Hippocampal formation (tissue), 2 donors: ENCODE measurements at places on chromosomes 16 and 17.

GRCh38 chr17:44209786-44210341 is 9.6 kb downstream of the UBTF start:
- DNase-seq: no peak

DNA sequence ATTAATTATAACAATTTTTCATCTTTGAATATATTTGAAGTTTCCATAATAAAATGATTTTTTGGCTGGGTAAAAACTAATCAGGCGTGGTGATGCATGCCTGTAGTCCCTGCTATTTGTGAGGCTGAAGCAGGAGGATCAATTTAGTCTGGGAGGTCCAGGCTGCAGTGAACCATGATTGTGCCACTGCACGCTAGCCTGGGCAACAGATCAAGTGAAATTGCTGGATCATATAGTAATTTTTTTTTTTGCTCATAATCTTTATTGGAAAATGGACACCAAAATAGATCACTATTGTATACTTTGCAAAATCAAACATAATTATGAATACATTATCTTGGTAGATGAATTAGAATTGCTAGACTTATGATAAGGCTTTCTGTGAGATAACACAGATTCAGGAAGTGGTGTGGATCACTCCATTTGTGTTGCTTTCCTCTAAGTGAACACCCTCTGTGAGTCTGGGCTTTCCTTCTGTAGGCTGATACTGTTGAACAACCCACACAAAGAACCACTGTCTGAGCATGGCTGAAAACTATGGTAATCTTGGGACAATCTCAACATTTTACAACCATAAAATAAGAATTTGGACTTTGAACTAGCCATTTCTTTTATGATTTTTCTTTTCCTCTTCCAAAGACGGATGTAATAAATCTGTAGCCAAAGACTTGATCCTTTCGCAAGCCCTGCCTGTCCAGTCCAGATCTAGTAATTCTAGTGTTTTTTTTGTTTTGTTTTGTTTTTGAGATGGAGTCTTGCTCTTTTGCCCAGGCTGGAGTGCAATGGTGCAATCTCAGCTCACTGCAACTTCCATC is 5.6 kb upstream of the ST3GAL2 start:
- no peak for DNase-seq

DNA sequence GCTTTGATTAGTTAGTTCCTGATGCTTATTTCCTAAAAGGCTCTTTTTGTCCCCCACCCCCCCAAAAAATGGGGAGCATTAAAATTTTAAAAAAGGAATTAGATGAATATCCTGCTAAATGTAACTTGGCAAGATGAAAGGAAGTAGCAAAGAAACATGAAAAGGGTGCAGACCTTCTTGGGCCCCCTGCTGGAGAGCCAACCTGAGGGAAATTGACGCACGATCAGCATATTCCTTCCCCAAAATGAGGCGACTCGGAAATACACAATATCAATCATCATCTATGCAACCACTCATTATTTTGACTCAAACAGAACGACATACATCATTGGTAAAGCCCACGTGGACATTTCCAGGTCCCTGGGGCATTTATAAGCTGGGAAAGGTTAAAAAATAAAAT is 59.7 kb downstream of the GRIN2A start:
- no peak for DNase-seq

DNA sequence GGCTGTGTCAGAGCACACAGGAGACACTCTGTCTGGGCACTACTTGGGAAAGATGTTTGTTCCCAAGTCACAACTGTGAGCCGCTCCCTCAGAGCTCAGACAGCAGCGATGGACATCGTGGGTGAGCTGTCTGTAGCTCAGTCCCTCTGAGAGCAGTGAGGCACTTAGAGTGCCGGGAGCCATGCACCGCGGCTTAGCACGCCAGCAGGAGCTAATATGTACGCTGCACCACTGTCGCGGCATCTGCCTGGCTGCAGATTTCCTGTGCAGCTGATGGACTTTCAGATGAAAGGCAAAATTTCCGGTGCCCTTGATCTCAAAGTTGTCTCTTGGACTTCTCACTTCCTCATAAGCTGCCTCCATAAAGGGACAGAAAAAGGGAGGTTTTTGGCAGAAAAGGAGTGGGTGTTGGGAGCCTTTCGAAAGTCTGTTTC is 92.8 kb upstream of the ZNF469 start:
- DNase-seq: no peak

DNA sequence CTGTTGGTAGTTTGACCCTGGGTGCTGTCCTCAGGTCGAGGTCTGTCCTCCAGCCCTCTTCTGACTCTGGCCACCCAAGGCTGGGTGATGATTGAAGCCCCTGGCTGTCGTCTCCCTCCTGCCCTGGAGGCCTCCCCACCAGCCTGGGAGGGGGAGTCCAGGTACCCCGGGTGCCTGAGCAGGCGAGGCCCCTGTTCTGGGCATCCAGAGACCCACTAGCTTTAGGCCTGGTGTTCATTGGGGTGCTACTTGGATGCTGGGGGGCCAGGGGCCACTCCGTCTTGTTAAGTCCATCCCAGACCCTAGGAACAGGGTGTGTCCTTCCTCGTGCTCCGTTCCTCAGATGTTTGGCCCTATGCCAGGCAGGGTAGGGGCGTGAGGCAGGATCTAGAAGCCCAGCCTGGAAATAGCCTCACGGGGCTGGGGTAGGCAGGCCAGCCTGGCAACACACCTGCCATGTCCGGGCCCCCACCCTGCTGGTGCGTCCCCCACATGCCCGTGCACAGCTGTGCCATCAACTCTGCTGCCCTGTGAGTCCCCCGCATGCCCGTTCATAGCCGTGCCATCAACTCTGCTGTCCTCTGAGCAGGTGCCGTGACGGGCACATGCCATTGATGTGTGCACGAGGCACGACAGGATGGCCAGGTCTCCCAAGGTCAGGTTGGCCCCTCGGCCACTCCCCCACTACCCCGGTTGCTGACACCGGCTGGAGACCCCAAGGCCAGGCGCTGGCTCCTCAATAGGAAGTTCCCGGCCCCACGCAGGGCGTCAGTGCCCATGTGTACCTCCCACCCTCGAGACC is 36.9 kb downstream of the GINS2 start:
- DNase-seq: no peak

DNA sequence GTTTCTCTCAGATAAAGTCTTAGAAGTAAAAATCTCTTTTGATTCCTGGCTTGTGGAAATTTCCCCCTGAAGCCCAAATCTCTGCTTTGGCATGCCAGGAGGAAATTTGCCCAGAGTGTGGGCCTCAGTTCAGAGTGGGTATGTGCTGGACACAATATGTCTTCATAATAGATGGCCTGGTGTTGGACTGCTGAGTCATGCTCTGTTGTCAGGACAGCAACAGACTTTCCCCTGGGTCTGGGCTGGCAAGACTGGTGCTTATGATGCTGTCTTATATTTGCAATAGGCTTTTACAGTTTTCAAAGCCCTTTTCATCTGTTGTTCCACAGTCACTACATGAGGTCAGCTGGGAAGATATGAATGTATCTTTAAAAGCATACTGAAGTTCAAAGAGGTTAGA is 57.0 kb downstream of the SHISA9 start:
- DNase-seq: no peak

GRCh38 chr17:48791128-48792032 is 25.6 kb downstream of the TTLL6 start:
- DNase-seq: peak; percentile 32

DNA sequence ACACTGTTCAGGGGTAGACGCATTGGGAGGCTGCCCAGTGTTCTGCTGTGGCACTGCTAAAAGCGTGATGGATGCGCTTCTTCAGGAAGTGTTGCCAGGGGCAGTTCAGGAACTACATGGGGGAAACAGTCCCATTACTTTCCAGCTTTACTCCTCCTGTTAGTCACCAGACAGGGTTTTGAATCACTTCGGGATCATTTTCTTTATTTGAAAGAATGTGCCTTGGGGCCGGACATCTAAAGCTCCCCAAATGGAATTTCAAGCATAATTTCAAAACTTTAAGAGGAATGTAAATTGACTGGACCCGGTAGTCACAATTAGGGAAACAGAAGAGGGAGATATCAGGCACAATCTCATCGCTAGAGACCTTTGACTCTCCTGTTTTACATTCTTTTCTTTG is 1.3 kb upstream of the KRTAP2-1 start:
- no peak for DNase-seq

GRCh38 chr17:37828651-37829124 is 83.8 kb upstream of the HNF1B start:
- DNase-seq: no peak

GRCh38 chr16:79069121-79069520 is 531.4 kb downstream of the MAF start:
- no peak for DNase-seq

DNA sequence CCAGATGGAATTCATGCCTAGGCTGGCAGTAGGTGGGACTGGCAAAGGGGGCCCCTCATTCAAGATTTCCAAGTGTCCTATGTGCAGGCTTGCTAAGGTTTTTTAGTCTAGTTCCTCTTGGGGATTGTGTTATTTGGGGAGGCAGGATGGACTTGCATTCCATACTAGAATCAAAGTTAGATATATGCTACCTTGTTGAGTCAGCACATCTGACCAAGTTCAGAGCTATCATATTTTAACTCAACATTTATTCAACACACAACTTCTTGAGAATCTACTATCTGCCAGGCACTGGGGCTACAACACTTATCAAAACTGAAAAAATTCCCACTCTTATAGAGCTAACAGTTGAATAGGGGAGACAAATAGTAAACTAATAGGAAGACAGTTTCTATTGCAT is 6.7 kb downstream of the GP2 start:
- no peak for DNase-seq

DNA sequence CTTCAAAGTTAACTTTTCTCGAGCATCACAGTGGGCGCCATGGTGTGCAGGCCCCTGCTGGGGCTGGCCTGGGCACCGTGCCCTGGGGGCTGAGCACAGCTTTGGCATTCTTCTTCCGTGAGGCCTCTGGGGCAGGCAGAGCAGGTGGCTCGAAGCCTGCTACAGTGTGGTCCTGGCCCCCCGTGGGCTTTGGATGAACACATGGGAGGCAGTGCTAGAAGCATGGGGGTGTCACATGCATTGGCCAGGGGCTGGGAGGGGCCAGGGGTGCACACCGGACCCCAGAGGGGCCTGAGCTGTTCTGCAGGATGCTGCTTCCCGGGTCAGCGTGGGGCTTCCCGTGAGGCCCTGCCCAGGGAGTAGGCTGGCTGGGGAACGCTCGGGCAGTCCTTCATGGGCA is 12.1 kb upstream of the C16orf74 start:
- DNase-seq: no peak

DNA sequence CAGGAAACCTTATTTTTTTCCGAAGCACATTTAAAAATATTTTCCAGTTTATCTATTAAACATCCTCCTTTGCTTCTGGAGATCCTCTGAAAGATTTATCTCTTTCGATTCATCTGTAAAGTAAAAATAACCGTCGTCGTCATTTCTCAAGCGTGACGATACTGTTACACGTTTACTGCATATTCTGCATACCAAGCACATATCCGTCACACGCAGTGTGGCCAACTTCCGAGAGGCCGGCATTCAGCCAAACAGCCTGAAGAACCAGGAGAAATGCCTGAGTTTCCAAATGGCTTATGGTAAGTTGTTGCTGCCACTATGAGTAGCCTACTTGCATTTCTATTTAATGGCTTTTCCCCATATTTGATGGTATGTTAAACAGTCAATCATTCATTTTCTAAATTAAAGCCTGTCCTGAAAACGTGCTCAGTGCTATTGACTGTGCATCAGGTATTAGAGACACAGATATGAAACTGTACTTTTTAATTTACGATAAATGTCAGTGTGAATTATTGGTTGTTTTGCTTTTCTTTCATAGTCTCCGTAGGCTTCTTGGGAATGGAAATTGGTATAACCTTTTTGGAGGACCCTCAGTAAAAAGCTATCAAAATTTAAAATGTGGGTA is 275.7 kb downstream of the WWOX start:
- no peak for DNase-seq

DNA sequence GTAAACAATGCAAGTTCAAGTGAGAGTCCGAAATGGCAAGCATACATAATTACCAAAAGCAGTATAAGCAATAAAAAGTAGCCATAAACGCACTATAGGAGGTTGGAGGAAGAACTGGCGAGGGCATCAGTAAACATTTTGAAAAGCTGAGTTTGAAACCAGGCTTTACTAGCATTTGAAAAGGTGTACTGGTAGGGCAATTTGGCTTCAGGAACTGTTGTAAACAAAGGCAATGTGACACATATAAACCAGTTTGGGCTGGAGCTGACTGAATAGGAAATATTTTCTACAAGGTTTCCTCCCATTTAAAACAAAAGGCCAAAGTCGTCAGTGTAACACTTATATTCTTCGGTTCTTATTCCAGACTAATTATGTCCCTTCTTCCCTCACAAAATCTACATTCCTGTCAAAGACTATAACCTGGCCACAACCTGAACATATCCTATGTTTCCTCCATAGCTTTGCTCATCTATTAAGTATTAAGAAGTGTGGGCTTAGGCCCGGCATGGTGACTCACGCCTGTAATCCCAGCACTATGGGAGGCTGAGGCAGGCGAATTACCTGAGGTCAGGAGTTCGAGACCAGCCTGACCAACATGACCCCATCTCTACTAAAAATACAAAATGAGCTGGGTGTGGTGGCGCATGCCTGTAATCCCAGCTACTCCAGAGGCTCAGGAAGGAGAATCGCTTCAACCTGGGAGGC is 7.8 kb downstream of the CBX1 start:
- DNase-seq: no peak

DNA sequence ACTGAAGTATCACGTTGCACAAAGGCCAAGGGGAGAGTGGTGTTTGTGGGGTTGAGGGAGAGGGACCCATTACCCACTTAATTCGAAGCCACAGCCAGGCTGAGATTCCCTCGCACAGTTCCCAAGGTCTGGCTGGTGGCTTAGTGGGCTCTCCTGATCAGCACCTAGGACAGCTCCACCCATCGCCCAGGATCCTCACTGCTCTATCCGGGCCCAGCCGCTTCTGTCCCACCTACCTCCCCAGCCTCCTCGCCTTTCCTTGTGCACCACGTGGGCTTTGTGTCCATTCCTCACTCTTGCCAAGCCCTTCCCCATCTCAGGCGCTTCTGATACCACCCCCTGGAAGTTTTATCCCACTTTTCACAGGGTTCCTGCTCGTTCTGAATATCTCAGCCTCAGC is 163.5 kb downstream of the CCT6B start:
- no peak for DNase-seq

DNA sequence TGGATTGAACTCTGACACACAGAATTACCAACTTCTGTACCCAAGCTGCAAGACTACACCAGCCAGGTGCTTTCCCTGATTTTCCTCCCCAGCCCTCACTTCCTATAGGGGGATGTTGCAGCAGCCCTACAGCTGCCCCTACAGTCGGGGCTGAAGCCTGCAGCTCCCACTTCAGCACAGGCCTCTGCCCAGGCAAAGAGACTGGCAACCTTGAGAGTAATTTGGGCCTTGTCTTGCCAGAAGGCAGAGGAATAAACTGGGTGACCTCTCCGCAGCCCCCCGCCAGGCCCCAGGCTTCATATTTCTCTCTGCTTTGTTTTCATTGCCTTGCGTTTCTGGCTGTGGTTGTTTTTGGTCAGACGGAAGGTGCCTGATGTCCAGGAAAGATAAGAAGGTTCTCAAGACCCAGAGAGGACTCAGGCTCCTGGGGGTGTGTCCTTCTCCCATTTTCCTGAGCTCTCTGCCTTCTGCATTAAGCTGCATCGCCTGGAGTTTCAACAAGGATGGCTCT is 32.0 kb downstream of the SLC6A4 start:
- DNase-seq: no peak

- no peak for DNase-seq
These were observed 35.6 kb downstream of the WWOX start for GRCh38 chr16:78134944-78135619.

- no peak for DNase-seq
These were observed 6.4 kb downstream of the NME3 start for GRCh38 chr16:1764971-1765370.
